Stimulated activated naive CD4-positive, alpha-beta T cell treated with Interleukin-2 at 50 U/mL for 16 hours (primary cell): ENCODE measurements at places on chromosomes 11 and 22.

DNA sequence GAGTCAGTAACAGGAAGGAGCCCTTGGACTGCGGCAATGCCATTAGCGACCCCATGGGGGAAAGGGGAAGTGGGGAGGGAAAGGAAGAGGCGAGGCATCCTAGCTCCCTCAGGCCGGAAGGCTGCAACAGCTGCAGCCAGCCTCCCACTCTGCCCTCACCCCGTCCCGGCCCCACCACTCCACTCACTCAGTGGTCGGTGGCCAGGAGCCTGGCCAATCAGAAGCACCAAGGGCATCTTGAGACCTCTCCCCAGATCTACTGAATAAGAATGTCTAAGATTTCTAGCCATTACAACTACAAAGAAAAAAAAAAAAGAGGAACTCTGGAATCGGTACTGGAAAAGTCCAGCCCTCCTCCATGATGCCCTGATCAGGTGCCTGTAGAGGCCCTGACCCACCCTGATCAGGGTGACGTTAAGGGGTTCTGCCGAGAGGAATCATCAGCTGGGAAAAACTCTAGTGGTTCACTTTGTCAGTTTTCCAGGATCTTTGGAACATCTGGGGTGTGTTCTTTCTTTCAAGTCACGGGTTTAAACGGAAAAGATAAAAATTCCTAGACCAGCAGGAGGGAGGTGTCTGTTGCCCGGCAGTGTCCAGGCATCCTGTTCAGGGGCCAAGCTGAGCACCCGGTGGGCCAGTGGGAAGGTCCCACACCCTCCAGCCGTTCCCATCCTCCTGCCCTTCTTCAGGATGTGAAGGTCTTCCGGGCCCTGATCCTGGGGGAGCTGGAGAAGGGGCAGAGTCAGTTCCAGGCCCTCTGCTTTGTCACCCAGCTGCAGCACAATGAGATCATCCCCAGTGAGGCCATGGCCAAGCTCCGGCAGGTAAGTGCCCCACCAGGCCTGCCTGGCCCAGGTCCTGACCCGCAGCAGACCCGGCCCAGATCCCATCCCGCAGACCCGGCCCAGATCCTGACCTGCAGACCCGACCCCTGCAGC, 14.4 kb downstream of the OAF start:
- no peak for DNase-seq

GRCh38 chr22:17914474-17914873, 109.9 kb downstream of the MICAL3 start:
- no peak for DNase-seq

DNA sequence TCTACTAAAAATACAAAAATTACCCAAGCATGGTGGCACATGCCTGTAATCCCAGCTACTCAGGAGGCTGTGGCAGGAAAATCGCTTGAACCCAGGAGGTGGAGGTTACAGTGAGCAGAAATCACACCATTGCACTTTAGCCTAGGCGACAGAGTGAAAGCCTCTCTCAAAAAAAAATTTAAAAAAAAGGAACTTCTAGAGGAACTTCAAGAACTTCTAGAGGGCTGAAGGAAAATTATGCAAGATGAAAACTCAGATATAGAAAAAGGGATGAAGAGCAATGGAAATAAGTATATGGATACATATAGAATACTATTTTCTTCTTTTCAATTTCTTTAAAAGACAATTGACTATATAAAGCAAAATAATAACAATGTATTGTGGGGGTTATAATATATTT, 51.2 kb upstream of the PRR5 start:
- DNase-seq: no peak

GRCh38 chr11:93236741-93237675, 39.2 kb upstream of the SLC36A4 start:
- no peak for DNase-seq

DNA sequence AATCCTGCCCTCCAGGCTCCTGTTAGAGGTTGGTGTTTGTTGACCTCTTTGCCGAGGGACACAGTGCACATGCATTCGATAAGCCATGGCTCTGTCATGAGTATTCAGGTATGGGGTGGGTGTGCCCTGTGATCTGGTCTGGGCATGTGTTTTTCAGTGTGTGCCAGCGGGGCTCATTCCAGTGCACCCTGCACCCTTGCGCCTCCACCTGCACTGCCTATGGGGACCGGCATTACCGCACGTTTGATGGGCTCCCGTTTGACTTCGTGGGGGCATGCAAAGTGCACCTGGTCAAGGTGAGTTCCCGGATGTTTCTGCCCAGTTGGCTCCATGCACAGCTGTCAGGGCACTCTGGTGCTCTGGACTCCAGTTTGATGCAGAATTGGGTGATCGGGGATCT, 44.2 kb downstream of the OTOG start:
- no peak for DNase-seq
